Naive thymus-derived CD8-positive, alpha-beta T cell (primary cell): ENCODE measurements at places on chromosomes 2 and 18.

DNA sequence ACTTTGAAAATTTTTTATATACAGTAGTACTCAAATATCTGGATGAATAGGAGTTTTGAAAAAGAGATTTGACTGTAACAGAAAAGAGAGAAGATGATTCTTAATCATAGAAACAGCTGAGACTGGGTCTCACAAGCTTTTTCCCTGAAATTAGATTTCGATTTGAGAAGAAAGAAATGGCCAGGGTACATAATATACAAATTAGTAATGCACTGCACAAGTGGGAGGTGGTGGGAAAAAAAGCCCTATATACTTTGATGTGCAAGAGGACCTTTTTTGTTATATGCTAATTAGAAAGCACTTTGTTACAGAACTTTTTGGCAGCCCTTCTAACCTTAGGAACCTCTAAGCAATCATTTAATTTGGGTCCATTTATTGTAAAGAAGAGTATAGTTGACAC, 62.9 kb downstream of the EML4 start:
- DNase-seq: no peak

- DNase-seq: no peak
These were observed 15.4 kb downstream of the FN1 start for GRCh38 chr2:215420471-215420935.

- DNase-seq: no peak
These were observed 60.7 kb downstream of the LYPD1 start for GRCh38 chr2:132609101-132609890.

DNA sequence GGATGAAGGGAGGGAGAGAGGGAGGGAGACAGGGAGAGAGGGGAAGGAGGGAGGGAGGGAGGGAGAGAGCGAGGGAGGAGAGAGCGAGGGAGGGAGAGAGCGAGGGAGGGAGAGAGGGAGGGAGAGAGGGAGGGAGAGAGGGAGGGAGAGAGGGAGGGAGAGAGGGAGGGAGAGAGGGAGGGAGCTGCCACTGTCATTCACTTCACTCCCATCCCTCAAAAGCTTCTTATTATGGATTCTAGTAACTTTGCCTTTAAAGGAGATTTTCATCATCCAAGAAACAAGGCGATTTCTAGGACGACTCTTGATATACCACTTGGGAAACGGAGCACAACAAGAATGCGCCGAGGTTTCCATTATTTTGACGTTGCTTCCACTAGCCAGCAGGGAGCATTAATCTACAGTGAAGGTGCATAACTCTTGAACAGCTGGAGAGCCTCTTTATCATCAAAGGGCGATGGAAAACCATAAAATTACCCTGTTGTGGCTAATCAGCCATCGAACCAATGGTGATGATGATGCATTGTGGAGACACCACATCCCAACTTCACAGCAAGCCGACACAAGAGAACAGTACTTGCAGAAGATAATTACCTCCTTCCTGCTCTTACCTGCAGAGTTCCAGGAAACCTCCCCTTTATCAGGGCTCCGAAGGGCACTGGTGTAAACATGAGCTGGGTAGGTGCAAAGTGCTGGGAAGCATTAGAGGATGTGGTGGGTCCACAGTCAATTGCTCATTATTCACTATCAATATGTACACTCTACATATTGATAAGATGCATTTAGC, 130.5 kb downstream of the EIPR1 start:
- no peak for DNase-seq

DNA sequence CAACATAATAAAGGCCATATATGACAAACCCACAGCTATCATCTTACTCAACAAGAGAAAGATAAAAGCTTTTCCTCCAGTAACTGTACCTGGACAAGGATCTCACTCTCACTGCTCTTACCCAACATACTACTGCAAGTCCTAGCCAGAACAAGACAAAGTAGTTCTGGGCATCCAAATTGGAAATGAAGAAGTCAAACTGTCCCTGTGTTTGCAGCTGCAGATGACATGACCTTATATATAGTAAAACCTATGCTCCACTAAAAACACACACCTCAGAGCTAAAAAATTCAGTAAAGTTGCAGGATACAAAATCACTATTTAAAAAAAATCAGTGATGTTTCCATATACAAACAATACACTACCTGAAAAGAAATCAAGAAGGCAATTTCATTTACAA, 32.2 kb downstream of the USP34 start:
- DNase-seq: no peak

DNA sequence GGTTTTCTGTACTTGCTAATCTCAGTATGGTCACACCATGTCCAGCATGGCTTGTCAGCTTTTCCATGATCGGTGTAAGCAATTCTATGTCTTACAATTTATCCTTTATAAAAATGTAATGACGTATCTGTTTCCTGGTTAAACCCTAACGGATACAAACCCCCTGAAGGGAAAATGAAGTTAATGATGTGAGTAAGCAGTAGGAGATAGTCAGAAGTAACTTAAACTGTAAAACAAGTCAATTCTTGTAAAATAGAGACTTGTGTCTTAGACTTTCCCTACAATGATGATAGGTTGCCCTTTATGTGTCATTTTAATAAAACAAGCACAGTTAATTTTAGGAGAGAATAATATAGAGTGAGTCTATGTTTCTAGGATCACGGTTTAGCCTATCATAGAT, 1365.9 kb upstream of the SLC39A10 start:
- DNase-seq: no peak

DNA sequence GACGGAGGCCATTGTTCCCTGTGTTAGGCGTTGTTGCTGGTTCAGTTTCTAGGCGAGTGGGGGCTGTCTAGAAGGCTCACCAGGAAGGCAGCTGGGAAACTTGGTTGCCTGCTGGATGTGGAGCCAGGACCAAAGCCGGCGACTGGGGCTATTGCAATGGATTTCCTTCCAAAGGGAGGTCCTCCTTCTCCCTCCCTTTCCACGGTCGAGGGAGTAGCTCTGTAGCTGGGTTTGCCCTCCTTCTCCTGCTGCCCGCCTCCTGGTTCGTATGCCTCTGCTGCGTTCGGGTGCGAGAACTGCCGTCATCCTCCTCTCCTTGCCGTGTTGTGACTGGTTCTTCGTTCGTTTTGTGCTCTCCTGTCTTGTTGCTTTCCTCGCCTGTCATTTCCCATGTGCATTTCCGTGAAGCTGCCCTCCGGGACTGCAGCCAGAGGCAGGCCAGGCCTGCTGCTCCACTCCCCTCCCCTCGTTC, 203.4 kb downstream of the NEDD4L start:
- no peak for DNase-seq
